ENCODE measurements at places on chromosomes 7 and 10.

GRCh38 chr10:44619521-44619920, 234.6 kb upstream of the CXCL12 start:
- no peak for DNase-seq

DNA sequence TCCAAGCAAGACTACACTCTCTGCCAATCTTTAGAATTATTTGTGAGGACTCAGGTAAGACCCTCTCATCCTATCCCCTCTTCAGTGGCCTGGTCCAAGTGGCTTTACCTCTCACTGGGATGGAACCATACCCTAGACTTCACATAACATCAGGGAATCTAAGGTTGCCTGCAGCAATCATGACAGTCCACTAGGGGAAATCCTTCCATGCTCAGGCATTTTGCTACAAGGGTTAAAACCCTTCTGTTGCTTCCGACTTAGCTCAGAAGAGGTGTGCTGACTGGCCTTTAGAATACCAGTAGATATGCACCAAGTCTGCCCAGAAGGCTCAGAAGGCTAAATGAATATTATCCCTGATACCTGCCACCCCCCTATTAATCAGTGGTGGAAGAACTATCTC, 24.9 kb upstream of the NPS start:
- no peak for DNase-seq

GRCh38 chr7:66182920-66183319, 22.2 kb upstream of the TPST1 start:
- DNase-seq: no peak

GRCh38 chr7:117402109-117402508, 25.2 kb downstream of the ASZ1 start:
- no peak for DNase-seq

- DNase-seq: no peak
Measured at GRCh38 chr7:25636168-25636567, 407.9 kb upstream of the NPVF start.

DNA sequence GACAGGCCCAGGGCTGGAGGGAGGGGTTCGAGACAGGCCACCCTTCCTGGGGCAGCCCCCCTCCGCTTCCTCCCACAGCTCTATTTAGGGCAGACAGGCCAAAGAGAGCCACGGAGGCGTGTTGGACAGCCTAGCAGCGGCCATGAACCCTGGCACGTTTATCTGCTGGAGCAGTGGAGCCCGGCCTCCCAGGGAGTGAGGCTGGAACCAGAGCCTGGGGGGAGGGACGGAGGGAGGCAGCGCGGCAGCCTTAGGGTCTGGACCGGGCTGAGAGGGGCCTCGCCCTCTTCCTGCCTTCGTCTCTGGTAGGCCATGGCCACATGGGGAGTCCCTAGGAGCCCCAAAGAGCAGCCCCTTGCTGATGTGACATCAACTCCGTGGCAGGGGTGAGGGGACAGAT, 17.1 kb downstream of the UNCX start:
- DNase-seq: no peak

DNA sequence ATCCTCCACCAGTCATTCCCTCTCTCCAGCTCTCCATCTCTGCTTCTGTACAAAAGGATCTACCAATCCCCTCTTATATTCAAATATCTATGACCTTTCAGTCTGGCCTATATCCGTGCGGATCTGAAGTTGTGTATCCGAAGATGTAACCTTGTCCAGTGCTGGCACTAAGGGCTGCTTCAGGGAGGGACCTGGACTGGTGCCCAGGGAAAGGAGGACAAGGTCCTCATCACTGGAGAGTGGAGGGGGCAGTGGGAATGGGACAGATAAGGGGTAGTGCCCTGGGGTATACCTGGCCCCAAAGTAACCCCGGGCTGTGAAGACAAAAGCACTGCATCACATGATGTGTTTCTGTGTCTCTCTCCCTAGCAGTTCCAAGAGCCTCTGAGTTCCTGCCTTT, 1.8 kb downstream of the TMEM225B start:
- DNase-seq: no peak

DNA sequence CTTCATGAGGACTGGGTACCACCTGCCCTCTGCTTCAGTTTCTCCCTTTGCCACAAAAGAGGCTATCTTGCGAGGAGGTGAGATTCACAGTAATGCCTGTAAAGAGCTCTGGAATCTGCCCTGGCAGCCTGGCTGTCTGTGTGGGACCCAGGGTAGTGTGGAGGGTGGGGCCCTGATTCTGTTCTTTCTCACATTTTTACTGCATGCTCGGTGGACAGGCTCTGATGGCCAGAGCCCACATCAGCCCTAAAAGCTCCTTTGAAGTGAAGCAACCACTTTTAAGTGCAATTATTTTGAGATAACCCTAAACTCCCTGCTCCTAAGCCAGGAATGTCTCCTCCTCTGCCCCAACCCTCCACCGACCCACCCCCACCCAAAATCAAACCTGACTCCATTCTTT, 92.1 kb upstream of the PODXL start:
- no peak for DNase-seq

- DNase-seq: no peak
Measured at GRCh38 chr10:72277996-72278667, 4.4 kb downstream of the DDIT4 start.

- no peak for DNase-seq
Measured at GRCh38 chr10:6207658-6208057, 4.9 kb downstream of the PFKFB3 start.

DNA sequence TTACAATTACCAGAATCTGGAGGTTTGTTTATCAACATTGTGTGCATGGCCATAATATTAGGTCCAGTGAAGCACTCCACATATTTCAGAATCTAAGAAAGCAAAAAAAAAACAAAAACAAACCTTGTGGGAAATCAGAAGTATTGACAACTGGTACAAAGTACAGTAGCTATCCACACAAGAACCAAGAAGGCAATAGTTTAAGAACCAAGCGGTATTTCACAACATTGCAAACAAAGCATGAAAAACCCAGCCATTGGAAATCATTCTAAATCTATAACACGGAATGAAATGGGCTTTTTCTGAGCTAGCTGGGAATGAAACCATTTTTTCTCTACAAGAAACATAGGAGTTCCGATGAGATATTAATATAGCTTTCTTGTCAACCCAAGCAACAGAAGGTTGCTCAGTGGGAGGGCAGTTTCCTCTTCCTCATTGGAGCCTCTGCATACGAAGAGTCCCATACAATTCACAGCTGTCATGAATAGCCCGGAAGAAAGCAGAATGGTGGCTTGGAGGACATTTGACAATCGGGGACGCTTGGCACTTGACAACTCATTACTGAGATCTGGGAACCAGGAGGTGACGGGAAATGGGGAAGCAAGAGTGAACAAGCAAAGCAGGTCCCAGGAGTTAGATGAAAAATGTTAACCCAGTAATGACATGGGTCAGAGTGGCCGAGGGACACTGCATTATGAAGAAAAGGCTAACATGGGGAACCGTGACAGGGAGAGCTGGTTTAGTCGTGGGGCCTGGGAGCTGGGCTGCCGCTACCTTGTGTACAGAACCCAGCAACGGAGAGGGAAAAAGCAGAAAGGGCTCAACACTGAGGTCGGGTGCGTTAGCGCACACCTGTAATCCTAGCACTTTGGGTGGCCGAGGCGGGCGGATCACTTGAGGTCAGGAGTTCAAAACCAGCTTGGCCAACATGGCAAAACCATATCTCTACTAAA, 7.8 kb downstream of the PHYH start:
- no peak for DNase-seq

DNA sequence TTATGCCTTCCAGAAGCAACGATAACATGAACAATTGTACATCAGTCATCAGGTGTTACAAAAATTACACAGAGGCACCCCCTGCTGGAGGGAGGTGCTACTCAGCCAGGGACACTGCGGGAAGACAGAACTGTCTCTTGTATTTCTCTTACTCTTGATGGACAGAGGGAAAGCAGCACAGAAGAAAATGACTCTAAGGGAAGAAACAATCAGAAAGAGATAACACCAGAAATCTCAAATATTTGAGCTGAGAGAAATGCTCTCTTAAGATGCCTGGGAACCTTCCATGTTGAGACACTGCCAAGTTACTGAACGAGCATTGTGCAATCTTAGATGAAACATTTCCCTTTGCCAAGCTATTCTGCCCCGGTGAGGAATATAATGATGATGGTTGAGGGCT, 227.6 kb upstream of the NPSR1 start:
- DNase-seq: peak; percentile 86

GRCh38 chr10:44908066-44908749, 2.9 kb upstream of the TMEM72 start:
- peak; percentile 87 for DNase-seq

DNA sequence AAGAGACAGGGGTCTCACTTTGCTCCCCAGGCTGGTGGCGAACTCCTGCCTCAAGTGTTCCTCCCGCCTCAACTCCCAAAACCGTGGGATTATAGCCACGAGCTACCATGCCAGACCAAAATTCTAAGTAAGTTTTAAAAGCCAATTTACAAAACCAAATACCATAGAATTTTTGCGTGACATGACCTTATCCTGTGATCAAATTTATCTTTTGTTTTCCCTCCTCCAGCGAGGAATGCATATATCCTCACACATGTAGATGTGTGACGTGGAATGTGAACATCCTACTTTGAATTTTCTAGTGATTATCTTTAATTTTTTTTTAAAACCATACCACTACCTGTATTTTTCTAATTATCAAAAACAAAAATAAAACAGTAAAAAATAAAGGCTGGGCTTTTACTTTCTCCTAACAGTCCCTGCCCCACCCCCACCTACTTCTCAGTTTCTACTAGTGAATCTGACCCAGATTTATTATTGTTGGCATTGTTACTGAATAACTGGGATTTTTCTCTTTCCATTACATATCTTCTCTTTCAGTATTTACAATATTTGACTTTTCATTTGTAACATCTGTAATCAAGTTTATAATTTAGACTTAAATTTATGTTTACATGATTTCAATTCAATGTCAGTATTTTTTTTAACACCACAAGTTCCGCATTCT, 26.0 kb downstream of the CYTH3 start:
- no peak for DNase-seq

GRCh38 chr7:48244864-48245271, 73.6 kb downstream of the ABCA13 start:
- DNase-seq: no peak

GRCh38 chr7:121123032-121123431, 134.5 kb downstream of the CPED1 start:
- DNase-seq: no peak

DNA sequence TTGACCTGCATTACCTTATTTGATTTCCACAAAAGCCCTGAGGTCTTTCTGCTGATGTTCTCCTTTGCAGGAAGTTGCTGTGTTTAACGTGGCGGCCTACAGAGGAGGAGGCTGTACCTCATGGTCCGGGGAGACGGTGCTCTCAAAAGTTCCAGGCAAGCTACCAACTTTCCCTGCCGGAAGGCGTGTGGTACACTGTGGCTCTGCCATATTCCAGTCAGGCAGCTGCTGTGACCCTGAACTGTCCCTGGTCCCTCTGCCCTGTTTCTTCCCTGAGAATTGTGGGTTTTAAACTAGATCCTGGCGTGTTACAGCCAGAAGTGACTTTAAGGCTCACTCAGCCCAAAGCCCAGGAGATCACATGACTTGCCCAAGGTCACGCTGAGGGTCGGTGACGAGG, 139.2 kb downstream of the TEX36 start:
- no peak for DNase-seq

GRCh38 chr7:23295401-23295697, 3.8 kb upstream of the MALSU1 start:
- no peak for DNase-seq

- no peak for DNase-seq
Measured at GRCh38 chr10:44704616-44705015, 206.5 kb upstream of the TMEM72 start.

GRCh38 chr7:65809259-65809981, 63.5 kb upstream of the VKORC1L1 start:
- DNase-seq: no peak

- DNase-seq: no peak
Measured at GRCh38 chr10:113084031-113084430, 134.0 kb downstream of the TCF7L2 start.

GRCh38 chr10:34722404-34722803, 92.7 kb downstream of the PARD3 start:
- no peak for DNase-seq

DNA sequence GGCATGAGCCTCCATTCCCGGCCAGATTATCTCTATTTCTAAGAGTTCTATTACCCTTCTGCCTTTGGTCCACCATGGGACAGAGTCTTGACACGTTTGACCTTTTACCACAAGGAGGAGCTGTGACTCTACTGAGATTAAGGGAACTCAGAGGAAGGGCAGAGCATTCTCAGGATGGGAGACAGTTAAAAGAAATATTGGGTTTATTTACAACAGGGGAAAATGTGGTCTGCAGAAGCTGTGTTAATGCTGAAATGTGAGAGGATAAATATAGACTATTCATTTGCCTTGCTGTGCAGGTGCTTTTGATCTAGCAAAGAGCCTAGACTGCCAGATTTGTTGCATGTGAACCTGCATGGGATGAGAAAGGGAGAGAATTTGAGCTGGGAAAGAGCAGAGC, 45.8 kb upstream of the PRSS58 start:
- DNase-seq: no peak

- no peak for DNase-seq
Measured at GRCh38 chr10:45463244-45464116, 89.5 kb downstream of the ALOX5 start.

GRCh38 chr10:52599551-52600200, 172.9 kb downstream of the MBL2 start:
- no peak for DNase-seq

- DNase-seq: peak; percentile 25
Measured at GRCh38 chr7:39248041-39248691, 270.5 kb downstream of the POU6F2 start.

GRCh38 chr7:1552200-1552599, 3.8 kb downstream of the TMEM184A start:
- no peak for DNase-seq

- no peak for DNase-seq
Measured at GRCh38 chr7:71497256-71497946, 365.5 kb downstream of the GALNT17 start.

- DNase-seq: no peak
Measured at GRCh38 chr10:18401416-18402195, 249.8 kb downstream of the NSUN6 start.

DNA sequence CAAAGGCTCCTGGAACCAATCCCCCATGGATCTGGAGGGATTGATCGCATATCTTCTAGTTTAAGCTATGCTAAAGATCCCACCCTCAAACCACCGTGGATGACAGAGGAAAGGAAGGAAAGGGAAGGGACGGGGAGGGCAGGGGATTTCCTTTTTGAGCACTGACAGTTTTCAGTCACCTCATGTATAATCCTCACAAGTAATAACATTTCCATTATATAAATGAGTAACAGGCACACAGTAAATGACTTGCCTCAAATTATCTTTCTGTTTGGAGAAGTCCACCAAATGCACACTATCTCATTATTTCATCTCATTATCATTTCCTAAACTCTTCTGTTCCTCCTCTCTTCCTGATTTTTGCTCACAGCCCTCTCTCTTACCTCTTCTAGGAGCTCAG, 127.1 kb upstream of the AOAH start:
- DNase-seq: no peak

- DNase-seq: no peak
Measured at GRCh38 chr7:3310884-3311283, 9.8 kb downstream of the SDK1 start.

- peak; percentile 60 for DNase-seq
Measured at GRCh38 chr7:108094933-108095710, 35.0 kb downstream of the LAMB4 start.
